ENCODE measurements at places on chromosomes 13 and 19.

- no peak for DNase-seq
Observed at GRCh38 chr13:85314686-85315085, 484.5 kb downstream of the SLITRK6 start.

GRCh38 chr19:46181388-46181779, 33.3 kb downstream of the IGFL2 start:
- DNase-seq, result no peak

DNA sequence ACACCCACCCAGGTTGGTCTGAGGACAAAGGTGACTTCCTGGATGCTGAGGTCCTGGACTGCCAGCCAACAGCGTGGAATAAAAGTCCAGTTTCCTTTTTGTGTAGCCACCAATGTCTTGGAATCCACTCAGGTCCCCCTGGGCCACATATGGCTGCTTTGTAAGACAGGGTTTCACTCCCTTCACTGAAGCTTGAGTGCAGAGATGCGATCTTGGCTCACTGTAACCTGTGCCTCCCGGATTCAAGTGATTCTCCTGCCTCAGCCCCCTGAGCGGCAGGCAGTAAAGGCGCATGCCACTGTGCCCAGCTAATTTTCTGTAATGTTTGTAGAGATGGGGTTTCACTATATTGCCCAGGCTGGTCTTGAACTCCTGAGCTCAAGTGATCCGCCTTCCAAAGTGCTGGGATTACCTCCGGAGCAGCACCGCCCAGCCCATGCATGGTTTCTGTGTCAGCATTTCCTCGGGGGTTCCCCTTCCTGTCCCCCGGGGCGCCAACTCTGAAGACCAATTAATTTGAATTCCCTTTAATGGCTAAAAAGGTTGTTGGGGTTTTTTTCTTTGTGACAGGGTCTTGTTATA, 17.5 kb downstream of the KANK2 start:
- no peak for DNase-seq

DNA sequence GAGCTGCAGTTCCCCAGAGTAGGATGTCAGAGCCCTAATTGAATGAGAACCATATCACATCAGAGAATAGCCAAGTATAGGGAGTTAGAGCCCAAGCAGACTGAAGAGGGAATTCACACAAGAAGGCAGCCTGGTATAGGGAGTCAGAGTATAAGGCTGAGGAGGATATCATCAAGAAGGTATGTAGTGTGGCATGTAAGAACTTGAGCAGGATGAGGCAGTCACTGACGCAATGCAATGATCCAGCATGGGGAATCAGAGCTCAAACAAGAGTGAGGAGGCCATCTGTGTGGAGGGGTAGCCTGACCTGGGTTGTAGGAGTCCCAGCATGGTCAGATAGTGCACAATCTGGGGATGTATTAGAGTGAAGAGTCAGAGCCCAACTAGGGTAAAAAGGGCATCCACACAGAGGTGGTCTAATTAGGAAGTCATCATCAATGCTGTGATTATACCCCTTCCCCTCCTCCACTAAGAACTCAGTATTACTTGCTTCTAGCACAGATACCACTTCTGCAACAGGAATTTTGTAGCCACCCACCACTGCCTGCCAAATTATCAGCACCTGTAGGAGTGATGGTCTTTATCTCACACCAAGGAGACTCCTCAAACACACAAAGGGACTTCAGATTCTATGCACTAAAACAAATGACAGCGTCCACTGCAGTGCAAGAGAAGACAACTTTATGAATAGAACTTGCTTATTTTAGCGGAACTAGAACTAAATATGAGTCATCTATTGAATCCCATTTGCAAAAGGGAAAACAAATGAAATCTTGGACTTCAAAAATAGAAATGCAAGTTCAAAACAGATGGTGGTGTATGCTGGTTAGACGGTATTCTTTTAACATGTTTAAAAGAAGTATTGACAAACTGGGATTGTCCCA, 107.2 kb downstream of the FNDC3A start:
- DNase-seq, result no peak

DNA sequence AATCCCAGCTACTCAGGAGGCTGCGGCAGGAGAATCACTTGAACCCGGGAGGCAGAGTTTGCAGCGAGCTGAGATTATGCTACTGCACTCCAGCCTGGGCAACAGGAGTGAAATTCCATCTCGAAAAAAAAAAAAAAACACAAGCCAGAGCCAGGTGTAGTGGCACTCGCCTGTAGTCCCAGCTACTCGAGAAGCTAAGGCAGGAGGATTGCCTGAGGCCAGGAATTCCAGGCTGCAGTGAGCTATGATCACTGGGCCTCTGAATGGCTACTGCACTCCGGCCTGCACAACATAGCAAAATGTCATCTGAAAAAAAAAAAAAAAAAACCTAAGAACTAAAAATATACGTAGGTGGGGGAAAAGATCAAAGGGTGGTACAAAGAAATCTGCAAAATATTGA, 19.4 kb downstream of the EPS15L1 start:
- no peak for DNase-seq

DNA sequence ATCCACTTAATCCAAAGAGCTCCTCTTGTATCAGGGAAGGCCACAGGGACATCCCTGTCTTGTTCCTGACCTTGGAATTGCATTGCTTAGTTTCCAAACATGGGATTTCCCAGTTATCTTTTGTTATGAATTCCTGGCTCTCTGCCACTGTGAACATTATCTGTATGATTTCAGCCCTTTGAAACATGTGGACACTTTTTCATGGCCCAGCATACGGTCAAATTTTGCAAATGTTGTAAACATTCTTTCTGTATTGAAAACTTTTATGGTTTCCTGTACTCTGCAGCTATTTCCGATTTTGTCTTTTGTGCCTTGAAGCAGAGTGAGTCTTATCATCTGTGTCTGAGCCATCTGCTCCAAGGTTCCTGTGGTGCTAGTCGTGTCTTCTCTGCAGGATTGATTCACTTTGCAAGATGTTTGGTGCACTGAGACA, 4.5 kb upstream of the CFAP97D2 start:
- no peak for DNase-seq

GRCh38 chr13:86932776-86933334, 738.3 kb upstream of the SLITRK5 start:
- DNase-seq, result no peak
